ENCODE measurements at places on chromosomes 11 and 22.

GRCh38 chr11:36390963-36391471 is 94.9 kb downstream of the PRR5L start:
- no peak for DNase-seq

- no peak for DNase-seq
These were observed 3.8 kb downstream of the CFL1 start for GRCh38 chr11:65854161-65854592.

DNA sequence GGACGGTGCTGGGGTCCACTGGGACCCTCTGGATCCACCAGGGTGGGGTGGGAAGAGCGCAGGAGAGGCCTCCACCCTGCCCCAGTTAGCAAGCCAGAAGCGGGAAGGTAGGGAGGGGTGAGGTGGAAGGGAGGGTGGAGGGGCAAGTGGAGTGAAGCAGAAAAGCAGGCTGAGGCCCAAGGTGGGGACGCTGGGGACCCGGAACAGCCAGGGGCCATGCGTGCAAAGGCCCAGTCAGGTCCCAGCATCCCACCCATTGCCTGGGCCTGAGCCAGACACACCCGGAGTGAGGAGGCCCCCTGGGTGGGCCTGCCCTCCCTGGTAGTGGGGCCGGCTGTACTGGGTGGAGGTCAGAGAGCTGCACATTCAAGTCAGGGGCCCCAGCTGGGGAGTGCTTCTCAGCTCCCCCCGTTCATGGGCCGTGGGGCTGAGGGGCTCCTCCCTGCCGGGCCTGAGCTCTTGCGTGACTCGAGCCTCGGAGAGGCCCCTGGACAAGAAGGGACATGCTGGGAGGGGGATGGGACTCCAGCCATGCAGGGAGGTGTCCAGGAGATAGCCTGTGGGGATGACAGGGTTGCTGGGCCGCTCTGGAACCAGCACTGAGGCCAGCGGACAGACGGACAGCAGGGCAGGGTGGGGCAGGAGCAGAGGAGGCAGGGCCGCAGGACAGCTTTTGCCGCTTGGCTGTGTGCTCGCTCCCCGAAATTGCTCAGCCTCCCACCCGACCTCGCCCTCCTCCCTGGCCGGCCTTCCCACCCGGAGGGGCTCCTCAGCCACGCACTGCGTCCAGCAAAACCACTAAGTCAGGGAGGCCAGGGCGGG is 7.7 kb downstream of the TNNT3 start:
- DNase-seq, result no peak

DNA sequence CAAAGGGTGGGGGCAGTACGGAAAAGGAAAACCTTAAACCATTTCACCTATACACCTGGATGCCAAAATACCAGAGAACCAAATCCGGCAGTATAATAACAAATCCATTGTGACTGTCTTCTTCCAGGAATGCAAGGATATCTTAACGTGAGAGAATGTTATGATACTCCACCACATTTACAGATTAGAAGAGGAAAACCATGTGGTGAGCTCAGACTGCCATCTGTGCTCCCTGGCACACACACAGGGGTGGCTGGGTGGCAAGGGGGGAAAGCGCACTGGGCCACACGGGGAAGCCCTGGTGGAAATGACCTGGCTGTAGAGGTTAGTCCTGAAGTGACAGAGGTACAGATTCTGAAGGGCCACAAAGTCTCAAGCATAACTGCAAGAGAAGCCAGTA is 9.9 kb downstream of the EIF1AD start:
- DNase-seq, result no peak

DNA sequence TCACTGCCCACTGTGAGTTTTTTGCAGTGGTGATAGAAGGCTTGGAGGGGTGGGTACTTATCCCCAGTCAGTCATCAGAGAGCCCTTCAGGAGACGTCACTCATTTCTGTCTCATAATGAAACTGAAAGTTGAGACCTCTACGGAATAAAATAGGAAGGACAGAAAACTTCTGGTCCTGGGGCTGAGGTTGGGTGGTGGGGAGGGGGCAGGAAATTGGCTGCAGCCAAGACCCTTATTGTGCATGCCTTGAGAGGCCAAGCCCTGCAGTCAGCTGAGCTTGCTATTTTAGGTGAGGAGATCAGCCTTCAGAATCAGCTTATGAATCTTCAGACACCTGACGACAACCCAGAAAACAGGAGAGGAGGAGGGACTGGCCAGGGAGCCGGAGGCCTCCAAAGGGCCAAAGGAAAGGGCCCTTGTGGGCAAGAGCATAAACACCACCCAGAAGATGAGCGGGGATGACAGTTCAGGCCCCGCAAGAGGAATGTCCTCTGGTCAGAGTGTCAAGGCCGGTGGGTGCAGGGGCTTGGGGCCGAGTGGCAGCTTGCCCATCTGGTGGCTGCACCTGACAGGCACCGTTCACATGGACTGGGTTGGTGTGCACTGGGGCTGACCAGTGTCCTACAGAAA is 17.9 kb upstream of the ADA2 start:
- no peak for DNase-seq

DNA sequence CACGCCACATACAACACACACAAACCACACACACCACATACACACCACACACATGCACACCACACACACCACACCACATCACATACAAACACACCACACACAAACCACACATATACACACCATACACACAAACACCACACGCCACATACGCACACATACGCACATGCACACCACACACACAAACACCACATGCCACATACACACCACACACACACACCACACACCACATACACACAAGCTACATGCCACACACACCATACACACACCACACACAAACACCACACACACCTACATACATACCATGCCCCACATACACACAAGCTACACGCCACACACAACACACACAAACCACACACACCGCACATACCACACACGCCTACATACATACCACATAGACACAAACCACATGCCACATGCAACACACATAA is 15.7 kb upstream of the TH start:
- no peak for DNase-seq

GRCh38 chr11:69111624-69112542 is 43.9 kb upstream of the SMIM38 start:
- DNase-seq, result no peak

DNA sequence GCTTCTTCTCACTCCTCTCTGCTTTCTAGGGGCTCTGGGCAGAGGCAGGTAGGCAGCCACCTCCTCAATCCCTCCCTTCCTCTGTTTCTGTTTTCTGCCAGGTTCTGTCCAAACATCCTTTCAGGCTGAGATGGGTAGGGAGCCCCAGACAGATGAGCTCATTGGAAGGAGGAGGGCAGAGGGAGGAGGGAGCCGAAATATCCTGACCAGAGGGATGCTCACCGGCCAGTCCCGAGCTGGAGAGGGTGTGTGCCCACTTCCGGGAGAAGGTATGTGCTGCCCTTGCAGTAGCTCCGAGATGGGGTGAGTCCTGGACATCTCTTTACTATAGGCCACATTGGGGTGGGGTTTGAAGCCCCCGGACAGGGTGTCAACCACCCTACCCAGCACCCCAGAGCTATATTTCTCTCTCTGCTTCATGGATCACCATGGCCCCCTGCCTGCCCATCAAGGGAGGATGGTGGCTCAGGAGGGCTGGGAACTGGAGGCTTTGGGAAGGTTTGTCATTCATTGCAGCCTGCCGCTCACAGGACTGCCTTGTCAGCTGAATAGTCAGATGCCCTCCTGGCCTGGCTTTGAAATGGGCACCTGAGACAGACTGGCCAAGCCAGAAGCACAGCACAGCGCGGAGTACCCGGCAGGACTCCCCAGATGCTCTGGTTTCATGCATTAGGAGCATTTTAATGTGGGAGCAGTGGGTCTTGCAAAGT is 4.7 kb upstream of the SCN4B start:
- DNase-seq, result no peak

DNA sequence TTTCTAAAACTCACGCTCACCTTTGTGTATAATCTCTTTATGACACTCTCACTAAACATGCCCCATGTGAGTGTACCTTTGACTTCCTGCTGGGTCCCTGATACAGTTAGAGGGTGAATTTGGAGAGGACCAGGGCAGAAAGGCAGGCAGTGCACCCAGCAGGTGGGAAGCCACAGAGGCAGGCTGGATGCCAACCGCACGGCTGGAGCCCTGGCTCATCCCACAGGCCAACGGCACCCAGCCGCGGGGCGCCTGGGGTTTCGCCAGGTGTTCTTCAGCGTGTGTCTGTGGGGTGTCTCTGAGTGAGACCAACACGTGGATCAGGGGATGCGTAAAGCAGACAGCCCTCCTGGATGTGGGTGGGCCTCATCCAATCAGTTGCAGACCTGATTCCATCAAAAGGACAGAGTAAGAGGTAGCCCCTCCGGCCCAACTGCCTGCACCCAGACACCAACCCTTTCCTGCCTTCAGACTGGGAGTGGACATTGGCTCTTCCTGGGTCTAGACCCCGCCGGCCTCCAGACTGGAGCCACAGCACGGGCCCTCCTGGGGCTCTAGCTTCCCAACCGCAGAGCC is 51.6 kb downstream of the DHCR7 start:
- DNase-seq, result no peak

- no peak for DNase-seq
These were observed 1.5 kb downstream of the RAB39A start for GRCh38 chr11:107929611-107930200.

GRCh38 chr11:75725547-75726320 is 8.1 kb downstream of the MOGAT2 start:
- no peak for DNase-seq

DNA sequence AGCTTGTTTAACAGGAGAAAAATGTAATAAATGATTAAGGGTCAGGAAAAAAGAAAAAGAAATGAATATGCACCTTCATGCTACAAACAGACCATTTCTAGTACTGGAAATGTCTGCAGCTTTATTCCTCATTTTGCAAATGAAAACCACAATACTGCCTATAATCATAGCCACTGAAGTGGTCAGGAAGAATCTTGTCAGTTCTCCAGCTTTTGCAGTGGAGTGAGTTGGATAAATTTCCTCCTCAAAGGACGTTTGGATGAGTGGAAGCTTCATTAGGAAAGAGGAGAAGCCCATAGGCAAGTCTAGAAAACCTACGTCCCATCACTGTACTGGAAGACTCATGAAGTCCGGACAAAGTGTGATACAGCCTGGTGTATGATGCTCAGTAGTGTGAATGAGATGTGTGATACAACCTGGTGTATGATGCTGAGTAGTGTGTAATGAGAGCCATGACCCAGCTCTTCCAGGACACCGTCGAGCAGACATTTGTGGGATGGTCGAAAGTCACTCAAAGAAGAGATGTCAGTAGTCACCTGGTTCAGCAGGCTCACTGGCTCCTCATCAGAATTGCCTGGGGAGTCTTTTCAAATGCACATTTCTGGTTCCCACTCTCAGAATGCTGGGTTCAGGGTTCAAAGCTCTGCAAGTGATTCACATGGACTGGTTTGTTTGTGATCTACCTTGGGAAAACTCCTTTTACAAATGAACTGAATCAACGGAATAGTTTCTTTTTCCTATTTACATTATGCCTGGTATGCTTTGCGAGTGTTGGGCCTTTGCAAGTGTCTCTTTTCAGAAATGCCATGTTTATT is 101.3 kb downstream of the PDHX start:
- DNase-seq, result no peak

DNA sequence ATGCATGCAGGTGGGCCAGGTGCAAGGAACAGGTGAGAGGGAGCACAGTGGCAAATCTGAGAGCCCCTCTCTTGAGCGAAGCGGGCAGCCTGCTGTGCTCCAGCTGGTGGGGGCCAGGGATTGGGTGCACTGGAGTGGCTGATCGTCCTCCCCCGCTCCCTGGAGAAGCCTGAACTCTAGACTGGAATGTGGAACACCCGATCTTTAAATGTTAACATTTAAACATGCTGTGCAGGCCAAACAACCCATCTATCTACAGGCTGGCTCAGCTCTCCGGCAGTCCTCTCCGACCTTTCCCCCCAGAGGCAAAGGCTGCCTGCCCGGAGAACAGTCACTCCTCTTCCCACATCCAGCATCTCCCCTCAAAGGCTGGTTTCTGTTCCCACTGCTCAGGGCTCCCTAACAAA is 5.1 kb downstream of the MRGPRF start:
- DNase-seq, result no peak

GRCh38 chr11:16526947-16527346 is 170.6 kb upstream of the SOX6 start:
- no peak for DNase-seq

DNA sequence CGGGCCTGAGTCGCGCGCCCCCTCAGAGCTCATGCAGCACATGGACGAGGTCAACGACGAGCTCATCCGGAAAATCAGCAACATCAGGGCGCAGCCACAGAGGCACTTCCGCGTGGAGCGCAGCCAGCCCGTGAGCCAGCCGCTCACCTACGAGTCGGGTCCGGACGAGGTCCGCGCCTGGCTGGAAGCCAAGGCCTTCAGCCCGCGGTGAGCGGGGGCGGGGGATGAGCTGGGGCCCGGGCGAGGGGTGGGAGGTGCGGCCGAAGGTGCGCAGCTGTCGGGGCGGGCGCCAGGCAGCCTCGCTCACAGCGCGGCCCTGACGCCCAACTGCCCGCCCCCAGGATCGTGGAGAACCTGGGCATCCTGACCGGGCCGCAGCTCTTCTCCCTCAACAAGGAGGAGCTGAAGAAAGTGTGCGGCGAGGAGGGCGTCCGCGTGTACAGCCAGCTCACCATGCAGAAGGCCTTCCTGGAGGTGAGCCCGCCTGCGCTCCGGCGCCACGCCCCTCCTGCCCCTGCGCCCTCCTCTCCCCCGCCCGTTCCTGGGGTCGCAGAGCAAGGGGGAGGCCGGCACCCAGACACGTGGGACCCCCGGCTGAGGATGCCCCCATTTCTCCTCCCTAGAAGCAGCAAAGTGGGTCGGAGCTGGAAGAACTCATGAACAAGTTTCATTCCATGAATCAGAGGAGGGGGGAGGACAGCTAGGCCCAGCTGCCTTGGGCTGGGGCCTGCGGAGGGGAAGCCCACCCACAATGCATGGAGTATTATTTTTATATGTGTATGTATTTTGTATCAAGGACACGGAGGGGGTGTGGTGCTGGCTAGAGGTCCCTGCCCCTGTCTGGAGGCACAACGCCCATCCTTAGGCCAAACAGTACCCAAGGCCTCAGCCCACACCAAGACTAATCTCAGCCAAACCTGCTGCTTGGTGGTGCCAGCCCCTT is 20.5 kb downstream of the EPS8L2 start:
- DNase-seq, result peak; percentile 50
